Neuronal stem cell (in vitro differentiated cells): ENCODE measurements at places on chromosomes 6 and 20.

GRCh38 chr6:111033628-111034289, 51.9 kb downstream of the RPF2 start:
- DNase-seq: no peak

DNA sequence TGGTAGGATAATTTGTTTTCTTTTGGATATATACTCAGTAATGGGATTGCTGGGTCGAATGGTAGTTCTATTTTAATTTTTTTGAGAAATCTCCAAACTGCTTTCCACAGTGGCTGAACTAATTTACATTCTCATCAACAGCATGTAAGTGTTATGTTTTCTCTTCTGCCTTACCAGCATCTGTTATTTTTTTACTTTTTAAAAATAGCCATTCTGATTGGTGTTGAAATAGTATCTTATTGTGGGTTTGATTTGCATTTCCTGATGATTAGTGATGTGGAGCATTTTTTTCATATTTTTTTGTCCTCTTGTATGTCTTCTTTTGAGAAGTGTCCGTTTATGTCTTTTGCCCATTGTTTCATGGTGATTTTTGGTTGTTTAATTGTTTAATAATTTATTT, 11.9 kb downstream of the HINT3 start:
- no peak for DNase-seq

DNA sequence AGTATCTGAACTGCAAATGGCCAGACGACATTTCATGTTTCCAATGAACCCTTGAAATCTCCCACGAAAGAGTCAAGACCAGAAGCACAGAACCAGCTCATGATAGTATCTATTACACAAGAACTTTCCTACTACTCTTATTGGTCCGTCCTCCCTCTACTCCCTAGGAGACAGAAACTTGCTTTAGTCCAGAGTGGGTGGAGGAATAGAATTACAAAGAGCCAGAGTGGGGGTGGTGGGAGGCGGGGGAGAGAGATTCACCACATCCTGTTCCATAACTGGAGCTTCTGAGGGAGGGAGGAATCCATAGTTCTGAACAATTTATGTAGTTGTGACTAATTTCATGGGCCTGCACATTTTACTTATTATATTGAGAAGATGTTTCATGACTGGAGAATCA, 18.5 kb upstream of the WFDC10A start:
- no peak for DNase-seq

GRCh38 chr6:47034421-47034820, 7.7 kb downstream of the ADGRF1 start:
- DNase-seq: no peak

GRCh38 chr6:165906-166305, 126.4 kb upstream of the DUSP22 start:
- DNase-seq: no peak

GRCh38 chr6:42796171-42796570, 14.3 kb downstream of the BICRAL start:
- no peak for DNase-seq

GRCh38 chr6:169564453-169565240, 137.2 kb downstream of the WDR27 start:
- no peak for DNase-seq

GRCh38 chr6:167797011-167797471, 29.7 kb upstream of the AFDN start:
- no peak for DNase-seq

- DNase-seq: no peak
Observed at GRCh38 chr6:56649053-56649769, 6.5 kb upstream of the DST start.

GRCh38 chr6:159193923-159194322, 24.7 kb downstream of the FNDC1 start:
- no peak for DNase-seq

DNA sequence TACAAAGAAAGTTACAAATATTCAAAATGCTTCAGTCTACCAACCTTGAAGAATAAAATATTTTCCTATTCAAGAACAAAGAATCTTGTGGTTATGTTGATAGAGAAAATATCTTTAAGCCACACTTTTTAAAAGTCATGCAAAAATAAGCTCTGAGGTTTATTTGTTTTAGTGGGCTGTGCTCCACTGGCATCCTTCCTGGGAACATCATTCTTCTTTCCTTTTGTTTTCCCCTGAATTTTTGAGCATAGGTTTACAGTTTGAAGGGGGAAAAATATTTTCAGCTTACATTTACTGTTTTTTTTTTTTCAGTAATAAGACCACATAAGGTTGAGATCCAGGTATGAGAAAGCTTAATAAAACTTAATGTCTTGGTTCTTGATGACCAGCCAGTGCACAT, 72.0 kb upstream of the BACH2 start:
- no peak for DNase-seq

GRCh38 chr6:155314773-155315515, 660 bp upstream of the TFB1M start:
- no peak for DNase-seq

DNA sequence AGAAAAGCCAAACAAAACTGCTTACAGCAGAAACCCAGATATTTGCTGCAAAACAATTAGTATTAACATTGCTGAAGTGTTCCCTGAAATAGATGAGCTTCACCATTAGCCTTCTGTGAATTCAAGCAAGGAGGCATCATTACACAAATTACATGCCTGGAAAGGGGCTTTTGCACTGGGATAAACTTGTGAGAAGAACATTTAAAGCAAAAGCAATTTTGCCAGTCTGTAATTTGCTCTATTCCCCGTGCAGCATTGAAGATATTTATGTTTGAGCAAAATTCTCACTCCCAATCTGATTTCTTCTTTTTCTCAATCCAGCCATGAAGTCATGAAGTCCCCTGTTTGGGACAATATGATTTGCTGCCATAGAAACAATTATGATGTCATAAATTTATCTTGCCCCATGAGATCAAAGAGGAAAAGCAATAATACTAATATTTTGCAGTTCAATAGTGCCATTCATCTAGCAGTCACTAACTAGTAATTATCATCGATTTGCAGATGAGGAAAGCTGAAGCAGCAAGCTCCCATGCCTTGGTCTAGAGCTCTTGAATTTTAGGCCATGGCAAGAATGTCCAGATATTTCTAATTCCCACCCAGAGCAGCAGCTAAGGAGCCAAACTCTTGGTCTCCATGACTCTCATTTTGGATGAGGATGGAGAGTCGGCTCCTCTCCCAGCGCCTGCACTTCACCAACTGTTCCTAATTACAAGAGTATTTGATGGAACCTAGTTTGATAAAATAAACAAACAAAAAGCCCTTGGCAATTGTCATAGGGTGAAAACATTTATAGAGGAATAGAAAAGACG, 49.5 kb upstream of the CCN6 start:
- DNase-seq: no peak

GRCh38 chr6:62623846-62624532, 338.0 kb upstream of the KHDRBS2 start:
- no peak for DNase-seq
